ENCODE measurements at places on chromosomes 16 and 17.

GRCh38 chr16:85455534-85455933, 157.6 kb upstream of the GSE1 start:
- DNase-seq: no peak

DNA sequence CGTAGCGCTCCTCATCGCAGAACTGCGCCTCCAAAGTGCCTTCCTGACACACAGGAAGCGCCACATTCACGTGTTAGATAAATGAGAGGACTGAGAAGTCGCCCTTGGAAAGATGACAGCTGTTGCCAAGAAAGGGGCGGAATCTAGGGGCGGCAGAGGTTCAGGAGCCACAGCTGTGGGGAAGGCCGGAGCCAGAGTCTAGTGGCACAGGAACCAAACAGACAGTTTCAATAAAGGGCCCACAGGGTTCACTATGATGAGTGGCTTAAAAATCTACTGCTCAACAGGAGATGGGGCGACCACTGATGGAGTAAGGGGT, 4.7 kb downstream of the FLCN start:
- DNase-seq: no peak

DNA sequence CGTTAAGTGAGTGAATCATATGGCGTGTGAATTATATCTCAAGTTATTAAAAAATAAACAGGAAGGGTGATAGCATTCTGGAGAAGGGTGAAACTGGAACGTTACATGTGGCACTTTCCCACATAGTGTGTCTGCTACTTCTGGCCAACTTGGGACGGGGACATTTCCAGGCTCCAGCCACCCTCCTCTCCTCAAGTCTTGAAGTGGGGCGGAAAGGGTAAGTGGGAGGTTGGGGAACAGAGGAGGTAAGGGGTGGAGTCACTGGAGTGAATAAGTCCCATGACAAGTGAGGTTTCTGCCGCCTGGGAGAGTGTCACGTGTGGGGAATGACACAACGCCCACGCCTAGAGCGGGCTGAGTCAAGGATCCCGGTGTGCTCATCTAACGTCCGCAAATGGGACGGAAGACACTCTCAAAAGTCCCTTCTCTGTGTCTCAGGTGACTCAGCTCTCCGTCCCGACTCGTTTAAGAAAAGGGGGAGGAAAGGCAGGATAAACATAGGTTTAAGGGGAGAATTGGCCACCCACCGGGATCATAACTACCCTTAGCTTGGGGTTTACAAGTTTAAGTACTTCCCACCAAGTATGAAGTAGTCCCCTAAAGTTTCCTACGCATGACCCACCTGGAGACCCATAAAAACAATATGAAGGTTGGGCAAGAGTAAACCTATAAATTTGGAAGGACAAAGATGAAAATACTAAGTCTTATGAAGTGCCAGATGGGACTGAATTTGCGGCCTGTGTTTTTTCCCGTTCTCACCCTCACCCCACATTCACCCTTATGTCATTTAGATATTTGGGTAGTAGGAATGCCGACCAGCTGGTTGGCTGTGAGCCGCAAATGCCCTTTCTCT, 1.2 kb upstream of the SPAG9 start:
- DNase-seq: peak; percentile 93

- DNase-seq: no peak
Observed at GRCh38 chr16:59341368-59341767, 607.3 kb upstream of the GOT2 start.

DNA sequence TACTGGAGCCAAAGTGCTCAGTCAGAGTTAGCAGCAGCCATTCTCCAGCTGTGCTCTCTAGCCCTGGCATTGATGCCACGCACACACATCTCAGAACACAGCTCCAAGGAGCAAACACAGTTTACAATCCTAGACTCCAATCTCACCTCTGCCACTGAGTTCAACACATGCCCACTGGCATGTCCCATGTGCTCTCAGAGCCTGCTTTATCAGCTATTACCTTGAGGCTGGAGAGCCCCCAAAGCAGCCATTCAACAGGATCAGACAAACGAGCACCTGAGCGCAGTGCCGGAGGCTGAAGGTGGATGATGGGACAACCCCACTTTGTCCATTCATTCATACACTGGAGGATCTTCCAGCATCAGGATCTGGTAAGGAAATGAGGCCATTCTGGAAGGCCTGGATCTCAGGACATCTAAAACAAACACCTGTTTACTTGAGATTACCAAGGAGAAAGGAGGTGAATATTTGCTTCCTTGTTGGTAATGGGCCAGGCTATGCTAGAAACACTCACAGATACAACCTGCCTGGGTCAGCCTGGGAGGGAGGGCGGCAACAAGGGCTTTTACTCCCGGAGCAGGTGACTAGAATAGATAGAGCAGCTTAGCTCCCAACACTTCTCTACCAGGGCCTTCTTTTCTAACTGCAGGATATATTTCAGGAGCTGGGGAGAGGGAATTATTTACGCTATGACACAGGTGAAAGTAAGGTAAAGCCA, 25.4 kb downstream of the RANBP10 start:
- no peak for DNase-seq

DNA sequence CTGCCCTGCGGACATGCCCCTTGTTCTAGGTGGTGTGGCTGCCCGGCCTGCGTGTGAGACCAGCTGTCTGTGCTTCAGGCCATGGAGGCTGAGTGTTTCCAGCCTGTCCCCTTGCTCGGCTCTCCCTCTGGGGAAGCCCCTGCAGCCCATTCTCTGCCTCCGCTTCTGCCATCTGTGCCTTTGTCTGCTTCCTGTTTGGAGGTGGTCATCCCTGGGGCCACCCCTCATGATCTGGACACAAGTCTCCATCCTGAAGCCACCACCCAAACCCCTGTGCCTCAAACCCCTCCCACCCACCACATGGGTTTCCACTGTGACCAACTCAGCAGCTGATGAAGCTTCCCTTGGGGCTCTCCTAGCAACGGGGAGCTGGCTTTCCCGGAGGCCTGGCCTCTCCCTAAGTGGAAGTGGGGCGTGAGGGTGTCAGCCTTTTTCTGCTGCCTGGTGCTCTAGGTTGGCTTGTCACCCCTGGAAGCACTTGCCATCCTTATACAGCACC, 184.9 kb downstream of the SEC14L1 start:
- DNase-seq: no peak

DNA sequence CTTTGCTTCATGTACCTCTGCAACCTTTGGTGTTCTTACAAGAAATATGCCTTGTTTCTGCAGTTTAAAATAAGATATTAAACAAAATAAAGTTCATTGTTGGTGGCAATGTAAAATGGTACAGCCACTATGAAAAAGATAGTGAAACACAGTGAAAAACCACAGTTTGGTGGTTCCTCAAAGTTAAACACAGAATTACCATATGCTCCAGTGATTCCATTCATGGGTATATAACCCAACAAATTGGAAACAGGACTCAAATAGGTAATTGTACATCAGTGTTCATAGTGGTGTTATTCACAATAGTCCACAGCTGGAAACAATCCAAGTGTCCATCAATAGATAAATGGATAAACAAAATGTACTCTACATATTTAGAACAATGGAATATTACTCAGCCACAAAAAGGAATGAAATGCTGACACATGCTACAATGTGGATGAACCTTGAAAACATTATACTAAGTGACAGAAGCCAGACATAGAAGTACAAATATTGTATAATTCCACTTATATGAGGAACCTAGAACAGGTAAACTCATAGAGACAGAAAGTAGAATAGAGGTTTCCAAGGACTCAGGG, 49.2 kb downstream of the CUEDC1 start:
- no peak for DNase-seq

- DNase-seq: peak; percentile 85
Observed at GRCh38 chr16:15672514-15673167, 22.6 kb downstream of the NDE1 start.

GRCh38 chr16:24769806-24770205, 40.4 kb downstream of the TNRC6A start:
- DNase-seq: no peak

- DNase-seq: peak; percentile 39
Observed at GRCh38 chr17:80477647-80478478, 1.5 kb upstream of the NPTX1 start.

DNA sequence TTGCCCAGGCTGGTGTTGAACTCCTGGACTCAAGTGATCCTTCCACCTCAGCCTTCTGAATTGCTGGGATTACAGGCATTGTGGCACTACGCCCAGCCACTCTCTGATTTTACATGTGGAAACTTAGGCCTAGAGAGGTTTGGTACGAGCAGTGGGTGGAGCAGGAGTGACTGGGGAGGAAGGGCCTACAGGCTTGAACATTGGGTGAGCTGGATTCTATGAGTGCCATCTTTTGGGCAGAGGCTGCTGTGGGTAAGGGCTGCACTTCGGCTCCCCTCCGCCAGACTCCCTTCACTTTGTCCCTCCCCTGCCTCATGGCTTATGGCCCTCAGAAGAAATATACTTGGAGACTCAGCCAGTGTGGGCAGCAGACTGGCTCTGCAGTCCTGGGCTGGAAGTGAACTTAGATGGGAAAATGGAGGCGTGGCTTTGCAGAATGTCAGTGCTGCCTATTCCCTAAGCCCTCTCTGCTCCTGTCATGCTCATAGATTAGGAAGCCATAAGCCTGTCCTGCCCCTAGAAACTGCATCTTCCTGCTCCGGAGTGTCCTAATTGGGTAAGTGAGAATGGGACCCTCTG, 9.5 kb upstream of the MRC2 start:
- DNase-seq: no peak

GRCh38 chr17:48816774-48817590, at the start of gene TTLL6:
TTLL6 (minus strand) TSS chr17:48817229; CDS start chr17:48817072, 157 bp downstream.
- peak; percentile 66 for DNase-seq

DNA sequence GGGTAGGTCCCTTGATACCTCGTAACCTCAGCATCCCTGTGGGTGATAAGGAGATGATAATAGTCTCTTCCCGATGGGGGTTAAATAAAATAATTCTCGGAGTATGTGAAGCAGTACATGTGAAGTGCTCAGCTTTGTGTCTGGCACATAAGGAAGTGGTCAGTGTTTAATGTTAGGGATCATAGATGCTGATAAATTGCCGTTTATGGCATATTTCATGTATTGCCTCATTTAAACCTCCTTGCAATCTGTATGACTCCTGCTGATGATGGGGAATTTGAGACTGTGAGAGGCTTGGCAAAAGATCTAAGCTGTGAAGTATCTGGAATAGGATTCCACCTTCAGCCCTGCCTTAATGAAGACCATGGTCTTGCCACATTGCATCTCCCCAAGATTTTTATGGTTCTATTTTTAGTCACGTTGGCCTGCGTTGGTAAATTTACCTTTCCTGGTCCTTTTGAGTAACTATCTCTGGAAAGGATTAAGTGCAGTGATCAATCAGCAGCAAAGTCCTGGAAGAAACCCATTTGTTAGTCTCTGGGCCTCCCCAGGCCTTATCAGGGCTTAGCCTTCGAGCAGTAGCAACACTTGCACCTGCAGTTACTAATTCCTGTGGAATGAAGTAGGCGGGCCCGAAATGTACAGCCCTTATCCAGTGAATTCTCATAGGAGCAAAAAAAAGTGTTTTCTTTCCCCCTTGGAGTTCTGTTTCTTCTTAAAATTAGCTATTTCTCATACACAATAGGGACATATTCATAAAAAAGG, 144.9 kb downstream of the WWOX start:
- no peak for DNase-seq

- DNase-seq: no peak
Observed at GRCh38 chr17:76738468-76738850, 540 bp downstream of the MFSD11 start.

Measured in activated CD4-positive, alpha-beta T cell treated with anti-CD3 and anti-CD28 coated beads, Interleukin-10, Interleukin-2, amounts not matched to agents 100 ng/mL and 50 ng/mL, durations not matched to agents 16 hours and 8 hours (primary cell).